ENCODE measurements at places on chromosomes 3 and 15.

DNA sequence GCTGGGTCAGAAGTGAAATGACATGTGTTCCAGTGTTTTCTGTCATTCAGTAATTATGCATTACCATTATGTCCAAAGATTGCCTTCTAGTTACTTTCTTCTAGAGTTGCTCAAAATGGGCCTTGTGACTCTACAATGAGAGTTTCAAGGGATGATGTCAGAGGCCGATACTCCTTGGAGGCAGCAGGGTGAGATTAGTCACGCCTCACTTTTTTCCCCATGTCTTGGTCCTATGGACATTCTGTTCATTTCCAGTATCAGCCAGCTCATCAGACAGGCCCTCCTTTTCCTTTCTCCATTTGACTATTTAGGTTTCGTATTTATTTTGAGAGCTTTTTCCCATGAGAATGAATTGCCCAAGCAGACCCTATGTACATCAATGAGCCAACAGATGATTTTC is 17.5 kb downstream of the VGLL3 start:
- DNase-seq = no peak

- no peak for DNase-seq
These were observed 101.9 kb downstream of the PIK3R4 start for GRCh38 chr3:130644628-130645253.

- peak; percentile 72 for DNase-seq
These were observed 413.7 kb upstream of the TBL1XR1 start for GRCh38 chr3:177610686-177611633.

DNA sequence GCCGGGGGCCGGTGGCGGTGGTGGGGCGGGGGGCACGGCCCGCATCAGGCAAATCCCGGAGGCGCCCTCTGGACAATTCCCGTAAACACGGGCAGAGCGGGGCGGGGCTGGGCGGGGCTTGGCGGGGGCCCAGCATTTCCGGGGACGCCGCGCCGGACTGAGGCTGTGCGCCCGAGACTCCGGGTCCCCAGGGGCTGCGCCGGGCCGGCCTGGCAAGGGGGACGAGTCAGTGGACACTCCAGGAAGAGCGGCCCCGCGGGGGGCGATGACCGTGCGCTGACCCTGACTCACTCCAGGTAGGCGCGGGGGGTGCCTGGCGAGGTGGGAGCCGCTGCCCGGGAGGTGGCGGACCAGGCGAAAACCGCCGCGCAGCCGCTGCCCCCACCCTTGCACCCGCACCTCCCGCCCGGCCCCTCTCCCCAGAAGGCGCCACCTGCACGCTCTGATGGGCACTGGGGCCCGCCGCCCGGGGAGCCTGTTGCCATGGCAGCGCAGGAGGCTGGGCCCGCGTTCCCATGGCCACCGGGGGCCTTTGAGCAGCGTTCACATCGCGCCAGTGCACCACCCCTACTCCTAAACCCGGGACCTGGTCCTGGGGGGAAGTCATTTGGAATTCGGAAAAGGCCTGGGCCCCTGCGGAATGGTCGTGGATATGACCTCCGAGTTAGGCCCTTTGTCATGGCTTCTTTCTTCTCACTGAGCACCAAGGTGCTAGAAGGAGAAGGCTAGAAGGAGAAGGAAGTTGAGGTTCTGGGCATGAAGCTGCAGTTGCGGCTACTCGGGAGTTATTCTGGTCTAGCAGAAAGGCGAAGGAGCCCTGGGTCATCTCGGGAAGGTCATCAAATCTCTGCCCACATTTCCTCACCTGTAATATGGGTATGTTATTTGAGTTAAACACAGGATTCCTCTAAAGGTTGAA is 16.1 kb upstream of the SEMA4B start:
- peak; percentile 54 for DNase-seq

All from naive thymus-derived CD8-positive, alpha-beta T cell (primary cell).